ENCODE measurements at places on chromosomes 7 and 10.
A peak's percentile ranks its signal among the peaks of the same experiment; 100 is the strongest.

GRCh38 chr7:156334636-156335035 is 305.9 kb upstream of the RNF32 start:
- no peak for DNase-seq

- DNase-seq, result no peak
Measured at GRCh38 chr10:74332398-74332797, 181.4 kb downstream of the ADK start.

GRCh38 chr7:23594879-23595604 is 2.1 kb upstream of the CCDC126 start:
- DNase-seq, result no peak

- DNase-seq, result no peak
Measured at GRCh38 chr7:2876031-2876731, 32.1 kb upstream of the GNA12 start.

- no peak for DNase-seq
Measured at GRCh38 chr10:114552050-114552449, 106.0 kb downstream of the ABLIM1 start.

- peak; percentile 64 for DNase-seq
Measured at GRCh38 chr10:110414548-110415309, 83.0 kb upstream of the DUSP5 start.

- DNase-seq, result no peak
Measured at GRCh38 chr10:129900825-129901224, 63.2 kb downstream of the EBF3 start.

- no peak for DNase-seq
Measured at GRCh38 chr7:137916980-137917645, 70.3 kb upstream of the DGKI start.

- DNase-seq, result no peak
Measured at GRCh38 chr10:11397077-11397965, 214.1 kb downstream of the USP6NL start.

- DNase-seq, result no peak
Measured at GRCh38 chr10:114957122-114957521, 19.1 kb downstream of the TRUB1 start.

DNA sequence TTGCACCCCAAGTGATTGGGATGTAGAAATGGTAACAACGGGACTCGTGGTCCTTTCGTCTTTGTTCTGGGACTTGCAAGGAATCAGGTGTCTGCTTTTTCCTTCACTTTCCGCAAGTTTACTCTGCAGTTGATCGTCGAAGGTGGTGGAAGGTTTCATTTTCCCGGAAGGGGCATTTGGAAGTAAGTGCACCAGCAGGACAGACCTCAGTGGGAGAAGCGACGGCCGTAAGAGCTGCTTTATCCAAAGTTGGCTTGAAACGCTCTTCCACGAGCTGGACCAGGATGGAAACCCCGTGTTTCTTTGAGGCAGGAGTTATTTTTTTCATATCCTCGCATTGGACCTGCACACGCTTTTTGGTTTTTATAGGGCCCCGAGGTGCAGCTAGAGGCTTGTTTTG is 1.2 kb downstream of the BRI3 start:
- no peak for DNase-seq

DNA sequence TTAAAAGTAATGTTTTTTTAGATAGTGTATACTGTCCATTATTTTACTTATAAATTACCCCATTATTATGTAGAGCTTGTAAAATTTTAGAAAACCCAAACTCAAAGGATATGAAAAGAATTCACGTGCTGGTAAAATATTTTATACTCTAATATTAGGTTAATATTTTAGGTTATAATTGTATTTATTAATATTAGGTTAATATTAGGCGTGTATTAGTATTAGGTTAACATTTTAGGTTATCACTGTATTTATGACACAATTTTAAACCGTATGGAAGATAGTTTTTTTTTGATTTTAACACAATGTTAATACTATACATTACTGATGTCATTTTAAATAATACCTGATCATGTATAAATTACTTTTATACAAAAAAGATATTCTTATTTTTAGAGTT is 48.5 kb downstream of the ARL4A start:
- DNase-seq, result no peak

- no peak for DNase-seq
Measured at GRCh38 chr7:150737265-150738055, at the start of gene GIMAP5. Gene GIMAP5 (plus strand): TSS chr7:150737418. CDS start chr7:150740885, 3,467 bp downstream.

- DNase-seq, result no peak
Measured at GRCh38 chr7:3168869-3169268, 125.2 kb upstream of the CARD11 start.

DNA sequence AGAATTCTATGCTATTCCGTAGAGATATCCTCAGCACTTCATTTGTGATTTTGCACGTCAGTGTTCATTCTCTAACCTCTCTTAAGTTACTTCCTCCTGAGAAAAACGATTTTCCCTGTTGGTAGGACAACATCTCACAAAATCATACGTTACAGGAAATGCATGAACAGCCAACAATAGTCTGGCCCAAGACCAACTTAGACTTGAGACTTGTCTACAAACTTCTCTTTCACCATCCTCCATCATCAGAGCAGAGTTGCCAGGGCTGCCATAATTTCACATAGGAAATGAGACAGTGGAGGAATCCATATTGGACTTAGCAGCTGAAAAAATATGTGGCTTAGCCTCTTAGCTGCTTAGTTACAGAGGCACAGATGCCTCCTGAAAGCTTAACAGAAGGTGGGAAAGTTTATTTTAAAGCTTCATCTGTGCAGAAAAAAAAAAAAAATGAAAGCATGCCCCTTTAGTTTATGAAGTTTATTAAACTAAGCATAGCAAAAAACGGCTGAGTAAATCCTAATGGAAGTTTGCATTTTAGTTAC is 222.5 kb upstream of the CACNA2D1 start:
- DNase-seq, result no peak

- DNase-seq, result no peak
Measured at GRCh38 chr7:149753375-149754233, 19.8 kb downstream of the ZNF467 start.

GRCh38 chr7:50497968-50498367 is 47.8 kb upstream of the FIGNL1 start:
- no peak for DNase-seq

DNA sequence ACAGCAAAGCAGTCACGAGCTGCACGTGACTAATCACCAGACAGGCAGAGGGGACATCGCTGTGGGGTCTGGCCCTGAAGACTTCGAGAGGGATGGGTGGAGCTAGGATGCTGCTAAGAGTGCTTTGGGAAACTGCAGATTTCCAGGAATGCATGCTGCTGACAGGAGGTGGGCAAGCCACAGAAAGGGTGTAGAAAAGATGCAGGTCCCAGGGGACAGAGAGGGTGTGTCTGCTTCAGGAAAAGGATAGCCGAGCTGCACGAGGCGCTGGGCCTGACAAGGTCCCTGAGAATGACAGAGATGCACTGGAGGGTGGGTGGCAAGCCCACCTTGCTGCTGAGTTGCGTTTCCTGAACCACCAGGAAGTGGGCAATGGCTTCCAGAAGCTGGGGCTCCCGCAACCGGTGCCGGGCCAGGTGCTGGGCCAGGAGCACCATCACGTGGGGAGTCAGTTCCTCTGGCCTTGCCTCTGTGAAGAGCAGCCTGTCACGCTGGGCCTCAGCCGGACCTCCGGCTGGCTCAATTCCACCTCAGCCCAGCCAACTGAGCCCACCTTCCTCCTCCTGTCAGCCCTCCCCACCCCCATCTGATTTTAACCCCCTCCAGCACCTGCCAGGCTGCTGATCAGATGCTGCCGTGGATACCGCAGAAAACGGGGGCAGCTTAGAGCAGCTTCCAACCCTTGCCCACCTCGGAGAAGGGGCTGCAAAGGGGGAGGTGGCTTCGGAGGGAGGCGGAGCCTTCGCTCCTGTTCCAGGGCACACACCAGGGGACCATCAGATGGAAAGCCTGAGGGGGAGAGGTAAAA is 2.2 kb downstream of the FASTK start:
- DNase-seq, result no peak

- DNase-seq, result no peak
Measured at GRCh38 chr10:61857746-61858145, 43.8 kb upstream of the ARID5B start.

- no peak for DNase-seq
Measured at GRCh38 chr7:12635830-12636229, 51.6 kb upstream of the ARL4A start.

DNA sequence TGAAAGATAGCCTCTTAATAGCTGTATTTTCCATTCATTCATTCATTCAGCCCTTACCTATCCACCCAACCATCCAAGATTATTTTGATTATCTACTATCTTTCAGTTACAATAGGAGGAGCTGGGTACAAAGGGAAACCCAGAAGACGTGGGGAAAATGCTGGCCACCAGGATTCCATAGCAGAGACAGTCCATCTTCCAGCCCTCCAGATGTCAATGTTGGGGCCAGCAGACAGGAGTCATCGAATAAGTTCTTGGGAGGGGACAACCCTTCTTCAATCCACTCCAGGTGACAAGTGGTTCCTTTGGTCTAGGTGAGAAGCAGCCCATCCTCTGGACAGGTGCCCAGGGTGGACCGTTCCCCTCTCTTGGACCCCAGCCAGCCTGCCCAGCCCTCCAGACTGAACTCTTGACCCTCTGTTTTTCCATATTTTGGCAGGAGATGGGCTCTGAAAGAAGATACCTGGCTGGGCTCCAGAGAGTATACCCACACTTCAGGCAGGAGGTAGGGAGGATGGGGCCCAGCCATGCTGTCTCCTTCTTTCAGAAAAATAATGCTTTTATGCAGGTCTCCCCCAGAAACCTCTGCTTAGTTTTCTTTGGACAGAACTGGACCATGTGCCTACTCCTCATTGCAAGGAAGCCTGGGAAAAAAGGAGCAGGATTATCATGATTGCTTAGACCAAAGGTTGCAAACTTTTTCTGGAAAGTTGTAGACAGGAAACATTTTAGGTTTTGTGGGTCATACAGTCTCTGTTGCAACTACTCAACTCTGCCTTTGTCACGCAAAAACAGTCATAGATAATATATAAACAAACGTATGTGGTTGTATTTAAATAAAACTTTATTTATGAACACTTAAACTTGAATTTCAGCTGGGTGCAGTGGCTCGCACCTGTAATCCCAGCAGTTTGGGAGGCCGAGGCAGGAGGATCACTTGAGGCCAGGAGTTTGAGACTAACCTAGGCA is 95.5 kb upstream of the SMNDC1 start:
- DNase-seq, result no peak

GRCh38 chr10:34698979-34699378 is 116.1 kb downstream of the PARD3 start:
- DNase-seq, result no peak

GRCh38 chr10:71600849-71601248 is 118.7 kb downstream of the C10orf105 start:
- no peak for DNase-seq

GRCh38 chr7:12578930-12579640 is 8.6 kb downstream of the SCIN start:
- no peak for DNase-seq

- no peak for DNase-seq
Measured at GRCh38 chr10:29140991-29141390, 147.9 kb upstream of the LYZL1 start.

DNA sequence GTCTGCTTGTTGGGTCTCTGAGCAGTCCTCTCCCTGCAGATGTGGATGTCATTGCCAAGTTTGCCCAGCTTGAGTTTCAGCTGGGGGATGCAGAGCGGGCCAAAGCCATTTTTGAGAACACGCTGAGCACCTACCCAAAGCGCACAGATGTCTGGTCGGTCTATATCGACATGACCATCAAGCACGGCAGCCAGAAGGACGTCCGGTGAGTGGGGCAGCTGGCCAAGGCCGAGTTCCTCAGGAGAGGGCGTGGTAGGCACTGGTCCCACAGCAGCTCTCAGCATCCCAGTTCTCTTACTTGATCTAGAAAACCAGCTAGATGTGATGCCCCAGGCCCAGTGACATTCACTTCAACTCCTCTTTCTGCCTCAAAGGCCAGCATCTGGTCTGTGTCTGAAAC is 7.7 kb downstream of the CALHM2 start:
- no peak for DNase-seq

- DNase-seq, result no peak
Measured at GRCh38 chr10:110634527-110635209, 9.5 kb upstream of the RBM20 start.

GRCh38 chr10:87615856-87616255 is 43.8 kb upstream of the PAPSS2 start:
- no peak for DNase-seq

DNA sequence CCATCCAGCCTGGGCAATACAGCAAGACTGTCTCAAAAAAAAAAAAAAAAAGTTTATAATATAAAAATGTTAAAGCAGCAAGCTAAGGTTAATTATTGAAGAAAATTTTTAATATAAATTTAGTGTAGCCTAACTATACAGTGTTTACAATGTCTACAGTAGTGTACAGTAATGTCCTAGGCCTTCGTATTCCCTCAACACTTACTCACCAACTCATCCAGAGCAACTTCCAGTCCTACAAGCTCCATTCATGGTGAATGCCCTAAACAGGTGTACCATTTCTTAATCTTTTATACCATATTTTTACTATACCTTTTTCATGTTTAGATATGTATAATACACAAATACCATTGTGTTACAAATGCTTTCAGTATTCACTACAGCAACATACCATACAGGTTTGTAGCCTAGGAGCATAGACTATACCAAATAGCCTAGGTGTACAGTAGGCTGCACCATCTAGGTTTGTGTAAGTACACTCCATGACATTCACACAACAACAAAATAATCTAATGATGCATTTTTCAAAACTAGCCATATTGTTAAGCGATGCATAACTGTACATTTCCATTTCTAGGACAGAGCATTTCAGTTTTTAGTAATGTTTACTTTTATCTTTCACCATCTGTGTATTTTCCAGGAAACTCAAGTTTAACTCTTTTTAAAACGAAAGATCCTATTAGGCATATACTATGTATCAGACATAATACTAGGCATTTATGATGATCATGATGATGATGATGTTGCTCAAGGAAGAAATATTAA is 43.3 kb downstream of the CNOT4 start:
- DNase-seq, result no peak

DNA sequence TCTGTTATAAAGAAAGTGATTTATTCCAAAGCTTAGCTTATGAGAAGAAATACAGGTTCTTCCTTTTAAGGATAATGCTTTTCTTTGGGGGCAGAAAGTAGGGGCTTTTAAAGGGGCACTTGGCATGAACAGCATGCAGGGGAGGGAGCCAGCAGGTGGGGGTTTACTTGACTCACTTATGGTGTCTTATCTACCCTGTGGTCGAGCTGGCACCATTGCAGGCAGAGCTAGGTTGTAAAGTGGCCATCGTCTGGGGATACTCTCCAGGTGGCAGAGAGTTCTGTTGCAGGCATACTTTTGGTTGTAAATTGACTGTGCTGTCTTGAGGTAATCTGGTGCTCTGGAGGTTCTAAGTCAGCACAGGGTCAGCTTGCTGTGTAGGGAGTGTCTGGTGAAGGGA is 26.3 kb upstream of the IFRD1 start:
- DNase-seq, result no peak

- no peak for DNase-seq
Measured at GRCh38 chr7:103336761-103337160, 7.8 kb downstream of the DNAJC2 start.
